SW 1271 (cell line): ENCODE measurements at places on chromosomes 1 and 21.

- no peak for DNase-seq
These were observed 124.2 kb downstream of the GALNT2 start for GRCh38 chr1:230191079-230191804.

DNA sequence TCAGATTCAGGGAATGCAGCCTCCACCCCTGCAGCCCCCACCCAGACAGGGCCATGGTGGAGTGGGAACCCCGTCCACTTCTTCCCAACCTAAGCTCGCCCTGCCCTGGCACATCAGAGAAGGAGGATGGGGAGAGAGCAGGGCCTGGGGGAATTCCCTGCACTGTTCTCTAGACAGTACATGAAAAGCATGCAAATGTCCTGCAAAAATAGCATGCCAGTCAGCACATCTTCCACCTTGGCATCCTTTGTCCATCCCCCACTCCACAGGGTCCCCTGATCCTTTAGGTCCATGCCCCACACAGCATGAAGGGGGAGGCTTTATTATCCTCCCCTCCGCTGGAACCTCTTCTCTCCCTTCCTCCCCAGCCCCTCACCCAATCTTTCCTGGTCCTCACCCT is 35.0 kb upstream of the RD3 start:
- DNase-seq: no peak

DNA sequence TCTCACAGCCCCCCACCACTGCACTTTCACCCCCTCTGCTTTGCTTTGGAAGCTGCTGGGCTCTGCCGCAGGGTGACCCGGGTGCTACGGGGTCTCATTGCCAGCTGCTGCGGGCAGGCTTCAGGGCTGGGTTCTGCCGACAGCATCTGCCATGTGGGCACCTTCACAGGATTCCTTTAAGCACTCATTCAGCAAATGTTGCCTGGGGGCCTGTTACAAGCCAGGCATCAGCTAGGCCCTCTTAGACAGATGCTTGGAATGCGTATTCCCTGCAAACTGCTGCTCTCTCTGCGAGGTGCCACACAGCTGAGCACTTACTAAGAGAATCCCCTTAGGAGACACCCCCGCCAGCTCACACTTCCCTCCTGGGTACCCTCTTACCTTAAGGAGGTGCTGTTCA is 29.2 kb downstream of the COL16A1 start:
- no peak for DNase-seq

GRCh38 chr1:232014941-232015340 is 388.4 kb downstream of the DISC1 start:
- DNase-seq: no peak

- DNase-seq: no peak
These were observed 10.4 kb downstream of the MYOG start for GRCh38 chr1:203075236-203076030.

- DNase-seq: no peak
These were observed 10.3 kb downstream of the RCC2 start for GRCh38 chr1:17429183-17429582.

DNA sequence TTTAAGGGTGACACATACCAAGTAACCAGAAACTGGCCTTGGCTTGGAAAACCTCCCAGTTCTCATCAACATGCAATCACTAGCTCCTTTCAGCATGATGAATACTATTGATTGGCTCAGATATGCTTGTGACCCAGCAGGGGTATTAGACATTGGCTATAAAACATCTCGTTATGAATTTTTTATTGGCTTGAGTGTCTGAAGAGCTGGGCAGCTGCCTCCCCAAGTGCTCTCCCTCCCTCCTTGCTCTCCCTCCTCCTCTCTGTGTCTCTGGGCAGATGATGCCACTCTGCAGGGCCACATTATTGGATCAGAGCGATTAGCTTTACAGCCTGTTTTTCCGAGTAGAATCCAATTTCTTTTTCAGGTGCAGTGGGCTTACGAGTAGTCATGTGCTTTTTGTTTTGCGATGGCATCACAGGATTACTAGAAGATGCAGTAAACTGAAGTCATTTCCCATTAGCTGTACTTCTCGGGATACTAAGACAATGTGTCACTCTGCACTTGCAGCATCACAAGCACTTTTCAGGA is 79.3 kb upstream of the ATF3 start:
- no peak for DNase-seq

DNA sequence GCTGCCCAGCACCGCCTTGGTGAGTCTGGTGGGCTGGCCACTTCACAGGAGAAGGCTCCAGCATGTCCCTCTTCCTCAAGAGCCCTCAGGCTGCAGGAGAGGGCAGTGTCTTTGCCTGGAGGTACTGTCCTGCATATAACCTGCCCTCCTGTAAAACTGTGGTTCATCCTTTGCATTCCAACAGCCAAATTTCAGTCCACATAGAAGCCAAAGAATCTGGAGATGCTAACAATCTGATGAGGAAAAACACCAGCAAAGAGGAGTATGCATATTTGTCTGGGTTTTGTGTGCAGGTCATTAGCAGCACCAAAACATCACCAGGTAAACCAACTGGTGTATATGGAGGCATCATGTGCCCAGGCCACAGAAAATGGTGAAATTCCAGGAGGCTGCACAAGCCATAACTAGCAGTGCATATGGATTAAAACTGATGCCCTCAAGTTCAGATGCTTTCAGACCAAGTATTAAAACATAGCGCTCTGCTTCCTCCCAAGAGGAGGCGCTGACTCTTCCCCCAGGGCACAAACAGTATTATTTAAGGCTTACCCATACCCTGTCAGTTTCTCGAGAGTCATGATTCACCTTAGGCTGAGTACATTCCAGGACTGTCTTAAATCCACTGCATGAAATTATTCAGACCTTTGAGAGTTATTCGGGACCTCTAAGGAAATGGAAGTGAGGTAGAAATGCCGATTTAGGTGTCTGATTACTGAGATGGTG is 150.5 kb upstream of the COA6 start:
- no peak for DNase-seq

DNA sequence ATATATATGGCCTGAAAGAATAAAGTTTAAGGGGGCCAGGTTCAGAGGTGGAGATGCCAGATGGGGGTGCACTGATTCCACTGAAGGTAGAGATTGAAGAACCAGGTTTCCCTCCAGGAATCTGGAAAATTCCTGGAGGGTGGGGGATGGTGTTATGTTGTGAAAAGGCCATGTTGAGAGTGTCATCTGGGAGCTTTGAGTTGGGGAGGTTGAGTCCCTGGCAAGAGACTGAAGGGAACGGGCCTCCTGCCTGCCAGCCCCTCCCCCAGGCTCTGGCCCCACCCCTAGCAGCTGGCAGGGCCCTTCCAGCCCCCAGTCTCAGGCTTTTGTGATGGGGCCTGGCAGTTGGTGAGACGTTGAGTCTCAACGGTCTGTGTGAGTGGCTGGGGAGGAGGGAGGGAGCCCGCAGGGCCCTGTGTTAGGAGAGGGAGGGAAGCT is 4.1 kb downstream of the PTPRU start:
- DNase-seq: no peak

GRCh38 chr1:47809301-47810084 is 187.7 kb downstream of the TRABD2B start:
- DNase-seq: no peak

DNA sequence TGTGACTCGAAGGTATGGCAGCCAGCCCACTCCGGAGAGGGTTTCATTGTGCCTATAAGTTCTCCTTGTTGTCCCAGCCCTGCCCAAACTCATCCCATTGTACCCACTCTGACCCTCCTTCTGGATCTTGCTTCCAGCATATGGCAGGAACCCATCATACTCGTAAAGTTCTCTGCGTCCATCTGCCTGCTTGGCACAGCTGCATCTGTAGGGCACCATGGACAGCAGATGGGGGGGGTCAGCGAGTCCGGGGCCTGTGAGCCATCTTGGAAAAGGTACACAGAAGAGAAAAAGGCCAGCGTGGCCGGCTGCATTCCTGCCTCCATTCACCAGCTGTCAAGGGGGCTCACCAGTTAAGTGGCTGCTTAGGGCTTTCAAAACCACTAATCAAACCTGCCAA is 94.9 kb upstream of the IGSF21 start:
- DNase-seq: no peak

DNA sequence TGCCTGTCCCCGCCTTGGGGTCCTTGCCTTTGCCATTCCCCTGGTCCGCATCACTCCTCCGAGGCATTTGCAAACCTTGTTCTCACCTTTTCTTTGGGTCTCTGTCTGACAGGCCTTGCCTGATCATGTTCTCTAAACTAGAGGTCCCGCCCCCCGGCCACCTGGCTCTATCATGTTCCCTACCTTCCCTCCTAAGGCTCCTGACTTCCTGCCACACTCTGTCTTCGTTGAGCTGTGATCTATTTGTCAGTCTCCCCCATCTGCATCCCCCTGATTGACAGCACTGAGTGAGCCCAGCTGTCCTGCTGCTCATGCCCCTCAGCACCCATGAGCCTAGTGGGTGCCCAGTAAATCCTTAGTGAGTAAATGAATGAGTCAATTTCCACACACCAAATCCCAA is 22.8 kb downstream of the ERG start:
- no peak for DNase-seq

GRCh38 chr1:51621841-51622454 is 5.1 kb downstream of the OSBPL9 start:
- no peak for DNase-seq

GRCh38 chr1:26070296-26070962 is 3.0 kb upstream of the TRIM63 start:
- no peak for DNase-seq

DNA sequence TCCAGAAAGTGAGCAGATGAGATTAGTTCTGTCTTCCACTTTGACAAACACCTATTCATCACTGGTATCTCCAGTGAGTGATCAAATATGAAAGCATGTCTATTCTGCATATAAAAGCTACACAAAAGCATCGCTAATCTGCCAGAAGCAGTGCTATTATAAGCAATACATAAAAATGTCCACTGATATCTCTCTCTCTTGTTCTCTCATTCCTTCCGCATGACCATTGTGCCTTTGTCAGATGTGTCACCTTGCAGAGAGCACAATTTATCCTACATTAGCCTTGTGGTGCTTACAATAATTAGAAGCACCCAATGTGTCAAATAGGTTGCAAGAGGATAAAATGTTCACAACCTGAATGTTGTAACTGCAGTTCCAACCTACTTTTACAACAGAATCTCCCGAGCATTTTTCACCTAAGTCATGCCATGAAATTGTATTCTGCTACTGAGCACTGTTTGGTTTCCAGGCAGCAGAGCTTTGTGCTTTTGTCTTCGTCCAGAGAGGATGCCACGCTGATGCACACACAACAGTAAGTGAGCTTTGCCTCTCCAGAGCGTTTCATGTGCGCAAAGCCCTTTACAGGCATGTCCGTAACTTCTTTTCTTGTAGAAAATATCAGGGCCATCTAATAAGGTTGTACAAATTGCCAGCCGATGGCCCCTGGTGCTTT is 198.7 kb upstream of the PLD5 start:
- no peak for DNase-seq

DNA sequence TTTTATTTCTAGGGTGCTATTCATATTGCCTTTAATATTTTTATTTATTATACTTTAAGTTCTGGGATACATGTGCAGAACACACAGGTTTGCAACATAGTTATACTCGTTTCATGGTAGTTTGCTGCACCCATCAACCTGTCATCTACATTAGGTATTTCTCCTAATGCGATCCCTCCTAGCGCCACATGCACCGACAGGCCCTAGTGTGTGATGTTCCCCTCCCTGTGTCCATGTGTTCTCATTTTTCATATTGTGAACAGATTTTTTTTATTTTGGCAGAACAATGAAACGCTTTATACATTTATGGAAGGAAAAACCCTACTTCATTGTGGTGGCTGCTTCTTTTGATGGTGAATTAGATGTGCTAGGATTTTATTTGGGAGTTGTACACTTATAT is 14.4 kb upstream of the USH2A start:
- DNase-seq: no peak

DNA sequence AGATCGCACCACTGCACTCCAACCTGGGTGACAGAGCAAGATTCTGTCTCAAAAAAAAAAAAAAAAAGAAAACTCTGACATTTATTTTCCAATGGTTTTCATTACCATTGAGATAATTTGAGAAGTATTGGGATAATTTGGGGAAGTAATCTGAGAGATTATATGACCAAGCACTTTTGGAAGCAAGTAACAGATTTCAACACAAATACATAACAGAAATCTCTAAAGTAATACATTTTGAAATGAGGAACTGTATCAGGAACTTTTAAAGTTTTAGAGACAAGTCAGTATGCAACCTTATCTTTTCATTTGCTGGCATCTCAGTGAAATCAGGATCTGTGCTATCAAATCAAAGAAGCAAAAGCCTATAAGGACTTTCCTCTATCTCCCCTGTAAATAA is 25.4 kb upstream of the SLC16A1 start:
- DNase-seq: no peak

DNA sequence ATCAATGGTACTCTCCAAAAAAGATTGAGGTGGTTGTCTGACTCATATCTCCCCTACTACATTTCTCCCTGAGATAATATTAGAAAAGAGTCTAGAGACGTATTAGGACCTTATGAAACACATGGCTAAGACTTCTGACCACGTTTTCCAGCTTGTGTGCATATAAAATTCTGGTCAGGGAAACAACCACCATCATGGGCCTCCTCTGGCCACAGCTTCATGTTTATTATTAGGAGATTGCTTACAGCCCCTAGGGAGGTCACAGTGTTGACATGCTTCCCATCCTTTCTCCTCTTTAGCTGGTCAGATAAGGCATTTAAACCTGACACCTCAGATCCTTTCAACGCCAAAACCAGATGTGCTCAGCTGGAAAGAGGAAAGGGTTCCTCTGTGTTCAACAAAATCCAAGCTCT is 620.2 kb downstream of the PLPP3 start:
- no peak for DNase-seq

- DNase-seq: no peak
These were observed 65.4 kb upstream of the TLR5 start for GRCh38 chr1:223208164-223209076.

DNA sequence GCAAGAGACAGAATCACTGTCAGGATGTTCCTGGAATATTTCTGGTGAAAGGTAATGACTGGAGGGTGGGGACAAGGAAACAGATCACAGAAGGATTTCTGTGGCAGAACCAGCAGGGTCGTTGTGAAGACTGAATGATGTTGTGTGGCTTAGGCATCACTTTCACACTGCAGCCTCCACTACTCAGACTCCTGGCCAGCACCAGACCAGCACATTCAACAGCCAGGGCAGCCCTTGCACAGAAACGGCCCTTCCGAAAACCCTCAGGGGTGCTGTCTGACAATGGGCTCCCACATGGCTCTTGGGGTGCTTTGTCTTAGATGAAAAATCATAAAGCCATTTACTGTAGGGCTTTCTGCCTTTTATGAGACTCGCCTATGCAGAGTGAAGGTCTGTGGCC is 3.8 kb upstream of the RAB7B start:
- DNase-seq: no peak

- no peak for DNase-seq
These were observed 4.7 kb upstream of the C1orf52 start for GRCh38 chr1:85264150-85264549.

DNA sequence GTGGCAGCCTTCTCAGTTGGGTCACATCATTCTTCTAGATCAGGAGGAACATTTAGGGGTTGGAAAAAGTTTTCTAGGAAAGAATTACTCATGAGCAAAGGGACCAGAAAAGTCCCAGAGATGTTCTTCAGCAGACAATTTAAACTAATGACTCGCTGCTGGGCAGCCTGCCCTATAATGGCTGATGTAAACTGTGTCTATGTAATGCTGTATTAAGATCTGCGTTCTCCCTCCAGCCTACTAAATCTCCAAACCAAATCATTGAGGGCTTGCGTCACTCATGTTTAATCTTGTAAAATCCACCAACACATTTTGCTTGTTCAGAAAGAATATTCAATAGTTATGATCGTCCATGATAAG is 92.1 kb downstream of the LRRC8C start:
- DNase-seq: no peak
